ENCODE measurements at places on chromosomes 6 and 20. TPM values are rescaled to one million over a fixed set of nuclear protein-coding genes. Genes with fewer than 3 reads are reported as not detected.

Gene NPBWR2
- not detected for total RNA-seq

Gene OR2B2
- total RNA-seq = not detected

Gene LHFPL5
- total RNA-seq = not detected

Gene BTN2A1
- 39.0 TPM for total RNA-seq

Gene PDYN
- not detected for total RNA-seq

Gene KIF13A
- total RNA-seq = 35.7 TPM

Gene RIMS4
- not detected for total RNA-seq

Gene ARMH2
- not detected for total RNA-seq

Gene CNR1
- under 0.01 TPM for total RNA-seq

Gene ZDHHC14
- total RNA-seq = 1.1 TPM

Gene SLC17A3
- not detected for total RNA-seq

Measured in placental pericyte (primary cell).